Fibroblast of skin of scalp (primary cell): ENCODE measurements at places on chromosomes 12 and 14.

DNA sequence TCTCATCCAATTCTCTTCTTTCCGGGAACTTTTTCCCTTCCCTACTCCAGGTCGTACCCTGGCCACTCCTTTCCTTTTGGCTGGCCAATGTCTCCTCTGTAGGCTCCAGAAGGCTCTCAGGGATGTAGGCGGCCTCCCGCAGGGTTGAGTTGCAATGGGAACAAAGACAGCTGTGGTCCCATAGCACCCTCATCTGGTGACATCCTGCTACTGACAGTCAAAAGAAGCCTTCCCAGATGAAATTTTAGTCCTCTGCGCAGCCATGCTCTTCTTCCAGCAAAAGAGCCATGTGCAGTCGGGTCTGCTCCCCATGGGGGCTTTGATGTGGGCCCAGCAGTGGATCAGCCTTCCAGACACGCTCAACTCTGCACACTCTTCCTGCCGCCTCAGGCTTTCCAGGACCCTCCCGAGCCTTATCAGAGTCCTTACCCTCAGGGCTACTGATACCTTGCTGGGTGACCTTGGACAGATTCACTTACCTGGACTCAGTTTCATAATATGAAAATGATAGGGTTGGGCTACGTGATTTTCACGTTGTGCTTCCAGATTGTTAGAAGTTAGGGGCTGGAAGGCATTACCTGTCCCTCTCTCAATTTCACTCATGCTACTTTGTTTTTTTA lies 5.5 kb upstream of the CELA1 start:
- DNase-seq, result peak; percentile 75

DNA sequence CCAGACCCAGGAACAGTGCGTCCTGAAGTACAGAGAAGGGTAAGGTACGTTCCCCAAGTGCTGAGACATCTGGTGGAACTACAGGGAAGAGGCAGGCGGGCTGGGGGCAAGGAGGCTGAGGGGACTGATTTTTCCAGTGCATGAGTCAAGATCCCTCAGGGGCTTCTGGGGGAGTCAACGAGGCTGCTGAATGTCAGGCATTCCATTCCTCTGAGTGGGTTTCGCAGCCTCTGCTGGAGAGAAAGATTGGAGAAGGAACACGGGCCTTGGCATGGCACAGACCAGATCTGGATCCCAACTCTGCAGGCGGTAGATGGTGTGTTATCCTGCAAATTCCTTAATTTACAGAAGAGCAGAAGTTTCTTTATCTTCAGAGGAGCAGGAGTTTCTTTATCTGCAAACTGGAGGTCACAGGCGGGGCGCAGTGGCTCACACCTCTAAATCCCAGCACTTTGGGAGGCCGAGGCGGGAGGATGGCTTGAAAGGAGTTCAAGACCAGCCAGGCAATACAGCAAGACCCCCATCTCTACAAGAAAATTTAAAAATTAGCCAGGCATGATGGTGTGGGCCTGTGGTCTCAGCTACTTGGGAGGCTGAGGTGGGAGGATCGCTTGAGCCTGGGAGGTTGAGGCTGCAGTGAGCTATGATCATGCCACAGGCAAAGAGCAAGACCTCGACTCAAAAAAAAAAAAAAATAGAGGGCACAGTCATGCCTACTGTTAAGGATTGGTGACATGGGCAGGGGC lies 132.6 kb upstream of the MAP1LC3B2 start:
- peak; percentile 100 for DNase-seq

DNA sequence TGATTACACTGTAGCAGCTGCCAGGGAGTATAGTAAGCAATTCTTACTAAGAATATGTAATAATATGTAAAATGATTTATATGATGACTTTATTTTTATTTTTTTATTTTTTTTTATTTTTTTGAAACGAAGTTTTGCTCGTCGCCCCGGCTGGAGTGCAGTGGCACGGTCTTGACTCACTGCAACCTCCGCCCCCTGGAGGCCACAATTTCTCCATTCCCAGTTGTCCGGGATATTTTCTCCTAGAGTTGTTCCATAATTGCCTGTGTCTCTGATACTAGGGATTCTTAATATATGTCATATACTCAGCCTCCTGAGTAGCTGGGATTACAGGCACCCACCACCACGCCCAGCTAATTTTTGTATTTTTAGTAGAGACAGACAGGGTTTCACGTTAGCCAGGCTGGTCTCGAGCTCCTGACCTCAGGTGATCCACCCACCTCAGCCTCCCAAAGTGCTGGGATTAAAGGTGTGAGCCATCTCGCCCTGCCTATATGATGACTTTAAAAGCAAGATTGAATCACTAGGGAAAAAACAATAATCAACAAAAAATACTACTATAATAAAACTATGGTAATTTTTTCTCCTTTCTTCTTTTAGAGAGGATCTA lies 12.2 kb upstream of the ITPR2 start:
- peak; percentile 59 for DNase-seq

GRCh38 chr14:51431741-51432140 lies 191.7 kb downstream of the TMX1 start:
- no peak for DNase-seq

GRCh38 chr12:92495108-92495507 lies 207.7 kb upstream of the PLEKHG7 start:
- DNase-seq, result no peak

DNA sequence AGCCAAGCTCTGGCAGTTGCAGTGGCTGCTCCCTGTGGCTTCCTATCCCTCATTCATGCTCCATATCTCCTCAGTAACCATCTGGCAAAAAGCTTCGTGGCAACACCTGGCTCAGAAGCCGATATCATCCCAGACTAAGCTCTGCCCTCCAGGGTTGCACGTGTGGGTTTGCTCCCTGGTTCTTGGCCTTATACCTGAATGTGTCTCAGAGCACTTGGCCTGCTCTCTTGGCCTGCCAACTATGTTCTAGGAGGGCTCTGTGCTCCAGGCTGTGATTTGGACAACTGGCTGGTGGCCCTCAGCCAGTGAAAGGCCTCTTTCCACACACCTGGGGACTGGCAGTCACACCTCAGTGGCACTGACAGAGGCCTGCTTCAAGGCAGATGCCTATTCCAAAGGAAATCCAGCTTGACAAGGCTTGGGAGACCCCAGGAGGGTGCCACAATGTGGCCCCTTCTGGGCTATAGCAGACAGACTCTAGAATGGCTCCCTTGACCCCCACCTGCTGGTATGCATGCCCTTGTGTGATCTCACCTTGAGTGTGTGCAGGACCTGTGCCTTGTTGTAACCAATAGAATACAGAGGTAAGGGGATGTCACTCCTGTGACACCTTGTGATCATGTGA lies 10.5 kb downstream of the PLD4 start:
- DNase-seq, result no peak

DNA sequence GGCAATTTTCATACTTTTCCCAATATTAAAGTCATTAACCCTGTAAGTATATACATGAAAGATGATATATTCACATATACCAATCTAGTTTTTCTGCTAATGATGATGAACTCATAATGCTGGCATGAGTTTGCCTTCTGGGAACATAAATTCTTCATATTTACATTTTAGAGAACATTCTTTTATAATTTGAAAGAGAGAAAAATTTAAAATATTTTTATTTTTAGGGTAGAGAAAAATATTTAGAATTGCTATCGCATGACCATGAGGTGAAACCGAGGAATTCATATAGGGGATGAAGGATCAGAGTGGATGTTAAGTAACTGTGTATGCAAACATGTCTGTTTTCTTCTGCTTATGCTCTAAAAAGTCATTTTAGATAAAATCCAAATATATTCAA lies 825.3 kb upstream of the FLRT2 start:
- DNase-seq, result peak; percentile 62

GRCh38 chr12:72330784-72331183 lies 58.6 kb downstream of the TRHDE start:
- no peak for DNase-seq

- no peak for DNase-seq
Observed at GRCh38 chr12:15796493-15797141, 7.4 kb upstream of the EPS8 start.

DNA sequence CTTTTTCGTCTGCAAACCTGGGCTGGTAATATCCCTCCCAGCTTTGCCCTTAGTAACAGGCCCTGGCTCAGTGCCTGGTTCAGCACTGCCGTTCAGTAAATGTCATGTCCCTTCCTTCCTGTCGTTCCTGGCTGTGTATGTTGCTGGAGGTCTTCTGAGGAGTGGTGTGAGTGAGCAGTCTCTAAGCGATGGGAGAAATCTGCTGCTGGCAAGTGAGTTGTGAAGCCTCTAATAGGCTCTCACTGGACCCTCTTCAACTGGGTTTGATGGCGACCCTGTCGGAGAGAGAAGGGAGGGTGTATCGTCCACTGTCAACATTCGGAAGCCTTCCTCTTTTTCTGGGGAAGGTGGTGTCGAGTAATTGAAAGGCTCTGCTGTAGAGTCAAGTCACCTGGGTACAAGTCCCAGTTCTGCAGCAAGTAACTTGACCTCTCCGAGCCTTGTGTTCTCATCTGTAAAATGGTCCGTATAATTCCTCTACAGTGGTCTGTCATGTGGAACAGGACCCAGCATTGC lies 62.8 kb downstream of the HRK start:
- DNase-seq, result peak; percentile 22
